Upper lobe of left lung (tissue), 6 donors: ENCODE measurements at places on chromosomes 2 and 18.
A peak's percentile ranks its signal among the peaks of the same experiment; 100 is the strongest.

DNA sequence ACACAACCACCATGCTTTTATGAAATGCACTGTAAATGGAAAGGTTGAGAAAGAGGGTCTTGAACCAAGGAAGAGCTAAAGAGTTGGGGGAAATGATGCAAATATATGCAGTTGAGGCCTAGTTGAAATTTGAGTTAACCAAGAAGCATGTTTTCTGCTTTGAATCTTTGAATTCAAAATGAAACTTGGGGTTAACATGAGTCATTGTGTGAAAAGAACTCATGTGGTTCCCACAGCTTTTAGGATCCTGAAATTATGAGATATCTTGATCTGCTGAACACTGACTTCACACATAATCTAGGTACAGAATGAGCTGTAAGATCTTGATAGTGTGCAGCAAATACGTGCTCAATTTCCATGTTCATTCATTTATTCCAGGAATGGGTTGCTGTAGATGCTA is 422.9 kb upstream of the TRIB2 start:
- no peaks in the 10 kb centered on the region for H3K27me3 ChIP-seq

GRCh38 chr2:138032334-138032733 is 68.1 kb downstream of the HNMT start:
- no peak overlapping the region for H3K27ac ChIP-seq
- H3K4me1 ChIP-seq: no peaks in the 10 kb centered on the region
- no peak overlapping the region for H3K4me3 ChIP-seq
- H3K27me3 ChIP-seq: no peaks in the 10 kb centered on the region
- H3K36me3 ChIP-seq: no peaks in the 10 kb centered on the region
- DNase-seq: no peak

DNA sequence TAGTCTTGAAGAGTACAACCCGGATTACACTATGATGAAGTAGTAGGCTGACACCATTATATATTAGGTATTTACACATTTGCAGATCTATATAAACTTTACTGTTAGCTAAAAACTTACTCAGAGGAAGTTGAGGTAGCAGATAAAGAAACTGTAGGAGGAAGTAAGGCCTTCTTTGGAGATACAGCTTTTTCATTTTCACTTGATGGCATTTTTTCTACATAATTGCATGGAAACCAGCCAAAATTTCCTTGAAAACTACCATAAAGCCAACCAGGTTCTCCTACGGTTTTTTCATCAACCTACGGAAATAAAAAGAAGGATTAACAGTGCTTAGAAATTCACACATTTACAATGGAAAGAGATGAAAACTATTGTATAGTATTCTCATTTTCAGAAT is 86.6 kb downstream of the FAM228A start:
- H3K4me1 ChIP-seq: no peaks in the 10 kb centered on the region
- H3K27ac ChIP-seq: no peak overlapping the region
- H3K4me3 ChIP-seq: no peak overlapping the region
- H3K27me3 ChIP-seq: no peaks in the 10 kb centered on the region
- DNase-seq: no peak

DNA sequence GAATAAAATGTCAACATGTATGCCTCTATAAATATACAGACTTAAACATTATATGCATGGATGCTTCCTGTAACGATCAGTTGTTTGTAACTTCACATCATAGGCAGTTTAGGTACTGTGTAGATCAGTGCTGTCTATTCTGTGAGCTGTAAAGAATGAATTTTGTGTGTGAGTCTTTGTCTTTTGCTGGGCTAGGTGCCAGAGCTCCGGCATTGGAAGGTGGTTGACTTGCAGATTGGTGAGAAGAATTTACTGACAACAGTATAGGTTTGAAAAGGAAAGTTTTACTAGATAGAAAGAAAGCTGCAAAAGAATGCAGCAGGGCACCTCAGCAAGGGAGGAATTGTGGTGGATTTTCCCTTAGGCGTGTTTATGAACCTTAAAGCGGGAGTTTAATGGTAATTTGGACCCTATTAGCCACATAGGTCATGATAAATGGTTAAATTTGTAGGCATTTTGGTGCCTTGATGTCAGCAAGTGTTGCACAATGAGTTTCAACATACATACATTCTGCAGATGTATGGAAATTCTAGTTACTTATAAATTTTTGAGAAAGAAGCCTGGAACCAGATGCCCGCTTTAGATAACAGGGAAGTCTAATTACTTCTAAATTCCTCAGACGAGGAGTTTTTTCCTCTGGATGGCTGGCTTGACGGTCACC is 6.7 kb upstream of the QPCT start:
- no peak for DNase-seq
- H3K27me3 ChIP-seq: no peaks in the 10 kb centered on the region
- no peaks in the 10 kb centered on the region for H3K36me3 ChIP-seq

GRCh38 chr2:18435426-18436037 is 124.9 kb downstream of the RDH14 start:
- H3K27me3 ChIP-seq: no peaks in the 10 kb centered on the region
- H3K4me1 ChIP-seq: peaks cover 2% of the 10 kb centered on the region
- no peaks in the 10 kb centered on the region for H3K36me3 ChIP-seq
- no peak overlapping the region for H3K27ac ChIP-seq

- no peaks in the 10 kb centered on the region for H3K27me3 ChIP-seq
- no peak for DNase-seq
- H3K4me3 ChIP-seq: no peak overlapping the region
- no peaks in the 10 kb centered on the region for H3K4me1 ChIP-seq
- H3K27ac ChIP-seq: no peak overlapping the region
Observed at GRCh38 chr2:66897181-66897580, 462.3 kb downstream of the MEIS1 start.

DNA sequence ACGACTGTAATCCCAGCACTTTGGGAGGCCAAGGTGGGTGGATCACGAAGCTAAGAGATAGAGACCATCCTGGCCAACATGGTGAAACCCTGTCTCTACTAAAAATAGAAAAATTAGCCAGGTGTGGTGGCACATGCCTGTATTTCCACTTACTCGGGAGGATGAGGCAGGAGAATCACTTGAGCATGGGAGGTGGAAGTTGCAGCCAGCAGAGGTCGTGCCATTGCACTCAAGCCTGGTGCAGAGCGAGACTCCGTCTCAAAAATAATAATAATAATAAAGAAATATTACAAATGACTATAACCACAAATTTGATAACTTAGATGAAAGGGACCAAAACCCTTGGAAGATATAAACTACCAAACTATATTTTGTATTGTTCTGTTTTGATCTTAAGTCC is 226.3 kb upstream of the GULP1 start:
- no peak overlapping the region for H3K4me3 ChIP-seq
- H3K36me3 ChIP-seq: no peaks in the 10 kb centered on the region
- no peak overlapping the region for H3K27ac ChIP-seq
- no peaks in the 10 kb centered on the region for H3K27me3 ChIP-seq
- H3K4me1 ChIP-seq: no peaks in the 10 kb centered on the region
- no peak for DNase-seq

- H3K4me1 ChIP-seq: peaks cover 95% of the 10 kb centered on the region
- no peaks in the 10 kb centered on the region for H3K27me3 ChIP-seq
- no peak for DNase-seq
- H3K27ac ChIP-seq: peak overlapping the region; percentile 89
- no peak overlapping the region for H3K4me3 ChIP-seq
- no peaks in the 10 kb centered on the region for H3K36me3 ChIP-seq
Observed at GRCh38 chr2:110100480-110100879, 15.1 kb downstream of the MALL start.

- H3K36me3 ChIP-seq: no peaks in the 10 kb centered on the region
- no peak overlapping the region for H3K4me3 ChIP-seq
- H3K4me1 ChIP-seq: peaks cover 46% of the 10 kb centered on the region
- peak overlapping the region; percentile 100 for H3K27ac ChIP-seq
- H3K27me3 ChIP-seq: no peaks in the 10 kb centered on the region
Observed at GRCh38 chr2:241313543-241314095, 1.9 kb downstream of the HDLBP start.

DNA sequence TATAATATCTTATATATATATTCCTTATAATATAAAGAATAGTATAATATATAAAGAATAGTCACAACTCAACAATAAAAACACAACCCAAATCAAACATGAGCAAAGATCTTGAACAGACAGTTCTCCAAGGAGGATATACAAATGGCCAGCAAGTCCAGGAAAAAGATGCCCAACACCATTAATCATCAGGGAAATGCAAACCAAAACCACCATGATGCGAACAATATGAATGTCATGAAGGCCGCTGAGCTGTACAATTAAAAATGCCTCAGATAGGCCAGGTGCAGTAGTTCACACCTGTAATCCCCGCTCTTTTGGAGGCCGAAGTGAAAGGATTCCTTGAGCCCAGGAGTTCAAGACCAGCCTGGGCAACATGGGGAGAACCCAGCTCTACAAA is 58.9 kb downstream of the SLC35F5 start:
- H3K4me3 ChIP-seq: no peak overlapping the region
- no peak for DNase-seq
- H3K27ac ChIP-seq: no peak overlapping the region
- no peaks in the 10 kb centered on the region for H3K27me3 ChIP-seq

- H3K27me3 ChIP-seq: no peaks in the 10 kb centered on the region
- H3K4me3 ChIP-seq: no peak overlapping the region
- H3K36me3 ChIP-seq: no peaks in the 10 kb centered on the region
- no peak overlapping the region for H3K27ac ChIP-seq
- no peak for DNase-seq
Observed at GRCh38 chr2:105712166-105712915, 32.4 kb upstream of the NCK2 start.

GRCh38 chr18:11862468-11863137 is 11.4 kb downstream of the CHMP1B start:
- H3K36me3 ChIP-seq: no peaks in the 10 kb centered on the region
- peak; percentile 52 for DNase-seq
- no peaks in the 10 kb centered on the region for H3K27me3 ChIP-seq
- no peak overlapping the region for H3K27ac ChIP-seq

DNA sequence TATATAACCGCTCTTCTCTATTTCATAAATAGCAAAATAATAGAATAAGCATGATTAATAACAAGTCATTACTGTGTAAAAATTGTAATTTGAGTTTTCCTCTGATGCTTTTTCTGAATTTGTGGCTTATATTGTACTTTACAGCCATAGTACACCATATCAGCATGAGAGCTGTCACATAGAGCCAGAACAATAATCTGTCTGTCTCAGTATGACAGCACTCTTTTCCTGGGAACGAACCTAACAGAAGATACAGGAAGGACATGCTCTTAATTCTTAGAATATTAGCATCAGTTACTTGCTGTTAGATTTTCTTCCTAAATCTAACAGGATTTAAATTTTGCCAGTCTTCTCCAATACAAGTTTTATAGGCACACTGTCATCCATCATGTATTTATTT is 21.3 kb upstream of the NRXN1 start:
- H3K4me1 ChIP-seq: no peaks in the 10 kb centered on the region
- H3K36me3 ChIP-seq: no peaks in the 10 kb centered on the region
- no peak overlapping the region for H3K4me3 ChIP-seq
- DNase-seq: no peak

DNA sequence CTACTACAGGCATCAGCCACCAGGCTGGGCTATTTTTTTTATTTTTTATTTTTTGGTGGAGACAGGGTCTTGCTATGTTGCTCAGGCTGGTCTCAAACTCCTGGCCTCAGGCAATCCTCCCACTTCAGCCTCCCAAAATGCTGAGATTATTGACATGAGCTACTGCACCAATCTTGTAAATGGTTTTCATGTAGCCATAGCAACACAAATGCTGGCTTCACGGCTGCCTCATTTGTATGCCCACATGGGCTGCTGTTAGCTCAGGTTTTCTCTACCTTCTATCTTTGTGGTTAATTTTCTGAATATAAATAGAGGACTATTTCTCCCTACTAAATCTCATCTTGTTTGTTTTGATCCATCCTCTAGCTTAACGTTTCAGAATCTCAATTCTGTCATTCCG is 58.2 kb downstream of the PLEKHM3 start:
- peaks cover 5% of the 10 kb centered on the region for H3K4me1 ChIP-seq
- DNase-seq: no peak
- H3K27me3 ChIP-seq: no peaks in the 10 kb centered on the region
- H3K4me3 ChIP-seq: no peak overlapping the region
- no peak overlapping the region for H3K27ac ChIP-seq

DNA sequence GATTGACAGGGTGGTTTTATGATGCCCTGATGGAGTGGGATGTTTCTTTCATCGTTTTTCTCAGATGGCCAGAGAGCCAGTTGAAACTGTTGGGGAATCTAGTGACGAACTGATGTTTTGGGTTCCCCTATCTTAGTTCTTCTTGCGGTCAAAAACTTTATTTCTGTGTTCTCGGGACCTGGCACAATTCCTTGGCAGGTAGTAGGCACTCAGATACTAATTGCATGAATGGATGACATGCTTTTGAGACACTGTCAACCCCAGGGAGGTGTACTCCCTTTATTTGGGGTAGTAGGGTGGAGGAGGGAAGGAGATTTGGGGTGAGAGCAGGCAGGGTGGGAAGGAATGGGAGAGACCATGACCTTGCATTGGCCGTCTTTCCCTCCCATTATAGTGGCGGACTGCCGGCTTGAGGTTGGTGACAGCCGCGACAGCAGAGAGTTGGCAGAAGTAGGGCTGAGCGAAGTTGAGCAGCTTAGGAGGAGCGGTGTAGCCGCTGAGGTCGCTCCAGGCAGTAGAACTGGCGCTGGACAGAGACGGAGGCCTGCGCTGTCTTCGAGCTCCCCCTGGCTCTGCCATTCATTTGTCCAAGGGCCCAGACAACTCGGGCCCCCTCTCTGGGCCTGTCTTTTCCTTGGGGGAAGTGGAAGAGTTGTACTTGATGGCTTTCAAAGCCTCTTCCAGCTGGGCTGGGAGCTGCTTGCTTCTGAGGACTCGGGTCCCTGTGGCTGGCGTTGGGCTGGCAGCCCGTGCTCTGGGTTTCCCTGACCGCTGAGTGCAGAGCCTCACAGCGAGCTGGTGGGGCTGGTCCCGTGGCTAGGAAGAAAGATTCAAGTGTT is 2.6 kb downstream of the TET3 start:
- H3K27ac ChIP-seq: peak overlapping the region; percentile 73
- peaks cover 50% of the 10 kb centered on the region for H3K4me1 ChIP-seq
- DNase-seq: peak; percentile 79
- peak overlapping the region; percentile 31 for H3K4me3 ChIP-seq

GRCh38 chr2:31233741-31234682 is at the start of gene EHD3:
TSS of gene EHD3 (plus strand) at chr2:31234152. CDS start at chr2:31234622, 470 bp downstream.
- H3K27ac ChIP-seq: peak within 1 kb of the TSS; percentile 61
- peak; percentile 96 for DNase-seq
- H3K4me3 ChIP-seq: peak within 1 kb of the TSS; percentile 60
- H3K27me3 ChIP-seq: no peaks in the 10 kb centered on the region

GRCh38 chr2:222434204-222434603 is 9.9 kb downstream of the SGPP2 start:
- no peak for DNase-seq
- H3K27me3 ChIP-seq: no peaks in the 10 kb centered on the region
- H3K4me3 ChIP-seq: no peak overlapping the region
- H3K4me1 ChIP-seq: no peaks in the 10 kb centered on the region

DNA sequence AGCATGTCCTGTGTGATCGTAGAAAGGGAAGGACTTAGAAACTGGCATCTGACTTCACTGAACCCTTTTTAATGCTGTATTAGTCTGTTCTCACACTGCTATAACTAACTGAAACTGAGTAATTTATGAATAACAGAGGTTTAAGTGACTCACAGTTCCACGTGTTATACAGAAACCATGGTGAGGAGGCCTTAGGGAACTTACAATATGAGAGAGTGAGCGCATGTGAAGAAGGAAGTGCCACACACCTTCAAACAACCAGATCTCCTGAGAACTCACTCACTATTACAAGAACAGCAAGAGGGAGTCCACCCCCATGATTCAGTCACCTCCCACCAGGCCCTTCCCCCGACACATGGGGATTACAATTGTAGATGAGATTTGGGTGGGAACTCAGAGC is 811.3 kb downstream of the CPS1 start:
- no peaks in the 10 kb centered on the region for H3K4me1 ChIP-seq
- no peaks in the 10 kb centered on the region for H3K27me3 ChIP-seq
- no peak overlapping the region for H3K27ac ChIP-seq
- H3K36me3 ChIP-seq: no peaks in the 10 kb centered on the region
- DNase-seq: no peak
- H3K4me3 ChIP-seq: no peak overlapping the region

GRCh38 chr2:44623622-44624351 is 262.0 kb downstream of the CAMKMT start:
- no peak for DNase-seq
- H3K4me3 ChIP-seq: no peak overlapping the region
- no peak overlapping the region for H3K27ac ChIP-seq
- H3K27me3 ChIP-seq: no peaks in the 10 kb centered on the region
